ENCODE measurements at places on chromosomes 13 and 19. TPM values are rescaled to one million over a fixed set of nuclear protein-coding genes. Genes with fewer than 3 reads are reported as not detected.

The CGB7 gene
- 0.98 TPM for total RNA-seq

The SOX1 gene
- total RNA-seq = not detected

The C19orf85 gene
- not detected for total RNA-seq

The ZNF221 gene
- total RNA-seq = 2.7 TPM

The USE1 gene
- total RNA-seq = 30.9 TPM

The SEMA6B gene
- total RNA-seq = 8.3 TPM

The CXCL17 gene
- total RNA-seq = 2.9 TPM

DNA sequence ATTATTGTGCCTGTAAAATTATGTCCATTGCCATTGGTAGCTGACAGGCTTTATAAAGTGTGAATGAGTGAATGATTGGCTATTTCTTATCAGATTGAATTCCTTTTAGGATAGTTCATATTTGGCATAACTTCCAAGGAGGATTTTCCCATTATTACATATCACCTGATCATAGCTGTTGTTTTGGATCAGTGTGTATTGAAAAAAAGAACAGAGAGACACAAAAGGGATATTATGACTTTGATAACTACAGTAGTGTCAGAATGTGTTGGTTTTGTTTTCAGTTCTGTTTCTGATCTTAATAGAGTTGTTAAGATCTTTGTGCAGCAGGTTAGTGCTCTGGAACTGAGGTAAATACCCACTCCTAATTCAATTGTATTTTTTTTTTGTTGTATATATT, 103.8 kb downstream of the LRCH1 start:
- H3K4me3 ChIP-seq = no peak overlapping the region
- peak overlapping the region; percentile 64 for H3K27ac ChIP-seq
- no peak for DNase-seq
- H3K36me3 ChIP-seq = no peaks in the 10 kb centered on the region
- no peaks in the 10 kb centered on the region for H3K27me3 ChIP-seq

DNA sequence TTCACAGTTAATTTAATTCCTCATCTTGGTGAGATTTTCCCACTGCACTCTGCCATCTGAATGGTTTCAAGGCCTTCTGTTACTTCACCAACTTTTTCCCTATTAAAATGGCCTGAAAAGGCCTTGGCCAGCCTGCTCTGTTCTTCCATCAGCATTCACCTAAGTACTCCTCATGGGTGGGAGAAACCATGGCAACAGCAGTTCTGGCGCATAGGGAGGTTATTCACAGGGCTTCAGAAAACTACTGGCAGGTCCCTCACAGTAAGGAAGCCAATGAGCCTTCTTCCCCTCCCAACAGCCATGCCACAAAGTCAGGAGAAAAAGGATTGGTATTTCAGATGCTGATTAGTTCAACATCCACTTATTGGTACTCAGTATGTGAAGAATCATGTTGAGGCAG, 17.2 kb upstream of the GJB2 start:
- H3K27me3 ChIP-seq = no peaks in the 10 kb centered on the region
- no peak overlapping the region for H3K27ac ChIP-seq
- H3K36me3 ChIP-seq = no peaks in the 10 kb centered on the region
- DNase-seq = no peak
- H3K4me1 ChIP-seq = no peaks in the 10 kb centered on the region

GRCh38 chr13:20498659-20499058, 27.0 kb downstream of the CRYL1 start:
- H3K27ac ChIP-seq = no peak overlapping the region
- peaks cover 7% of the 10 kb centered on the region for H3K4me1 ChIP-seq
- H3K27me3 ChIP-seq = no peaks in the 10 kb centered on the region
- DNase-seq = no peak
- H3K4me3 ChIP-seq = no peak overlapping the region
- no peaks in the 10 kb centered on the region for H3K36me3 ChIP-seq

GRCh38 chr19:9076901-9077300, 10.0 kb upstream of the OR1M1 start:
- no peaks in the 10 kb centered on the region for H3K36me3 ChIP-seq
- peaks cover 12% of the 10 kb centered on the region for H3K4me1 ChIP-seq
- no peak for DNase-seq
- no peaks in the 10 kb centered on the region for H3K27me3 ChIP-seq
- no peak overlapping the region for H3K4me3 ChIP-seq
- H3K27ac ChIP-seq = no peak overlapping the region

DNA sequence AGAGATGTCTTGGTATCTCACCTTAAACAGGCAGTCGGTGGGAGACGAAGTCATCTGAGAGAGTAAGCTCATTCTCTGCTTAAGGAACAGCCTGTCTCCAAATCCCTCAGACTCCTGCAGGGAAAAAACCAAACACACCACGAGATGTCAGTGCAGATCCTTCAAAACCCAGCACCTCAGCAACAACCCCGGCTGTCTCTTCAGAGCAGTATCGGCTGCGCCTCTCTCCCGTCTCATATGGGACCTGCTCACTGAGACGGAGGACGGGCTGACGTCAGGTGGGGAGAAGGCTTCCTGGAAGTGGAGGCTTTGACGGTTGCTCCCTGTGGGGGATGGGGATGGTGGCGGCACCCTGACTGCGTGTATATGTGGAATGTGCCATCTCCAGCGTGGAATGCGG, 43.6 kb downstream of the ANKRD27 start:
- peaks cover 65% of the 10 kb centered on the region for H3K36me3 ChIP-seq
- H3K4me1 ChIP-seq = no peaks in the 10 kb centered on the region
- H3K27ac ChIP-seq = no peak overlapping the region
- DNase-seq = no peak
- no peak overlapping the region for H3K4me3 ChIP-seq
- no peaks in the 10 kb centered on the region for H3K27me3 ChIP-seq

DNA sequence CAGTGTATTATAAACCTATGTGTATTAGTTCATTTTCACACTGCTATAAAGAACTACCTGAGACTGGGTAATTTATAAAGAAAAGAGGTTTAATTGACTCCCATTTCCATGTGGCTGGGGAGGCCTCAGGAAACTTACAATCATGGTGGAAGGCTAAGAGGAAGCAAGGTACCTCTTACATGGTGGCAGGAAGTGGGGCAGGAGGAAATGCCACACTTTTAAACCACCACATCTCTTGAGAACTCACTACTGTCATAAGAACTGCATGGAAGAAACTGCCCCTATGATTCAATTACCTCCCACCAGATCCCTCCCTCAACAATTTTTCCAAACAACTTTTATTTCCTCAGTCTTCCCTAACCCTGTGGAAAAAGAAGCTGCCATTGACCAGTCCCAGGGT, 14.5 kb upstream of the TPP2 start:
- no peaks in the 10 kb centered on the region for H3K4me1 ChIP-seq
- H3K27ac ChIP-seq = no peak overlapping the region
- DNase-seq = no peak
- no peaks in the 10 kb centered on the region for H3K27me3 ChIP-seq
- no peaks in the 10 kb centered on the region for H3K36me3 ChIP-seq

DNA sequence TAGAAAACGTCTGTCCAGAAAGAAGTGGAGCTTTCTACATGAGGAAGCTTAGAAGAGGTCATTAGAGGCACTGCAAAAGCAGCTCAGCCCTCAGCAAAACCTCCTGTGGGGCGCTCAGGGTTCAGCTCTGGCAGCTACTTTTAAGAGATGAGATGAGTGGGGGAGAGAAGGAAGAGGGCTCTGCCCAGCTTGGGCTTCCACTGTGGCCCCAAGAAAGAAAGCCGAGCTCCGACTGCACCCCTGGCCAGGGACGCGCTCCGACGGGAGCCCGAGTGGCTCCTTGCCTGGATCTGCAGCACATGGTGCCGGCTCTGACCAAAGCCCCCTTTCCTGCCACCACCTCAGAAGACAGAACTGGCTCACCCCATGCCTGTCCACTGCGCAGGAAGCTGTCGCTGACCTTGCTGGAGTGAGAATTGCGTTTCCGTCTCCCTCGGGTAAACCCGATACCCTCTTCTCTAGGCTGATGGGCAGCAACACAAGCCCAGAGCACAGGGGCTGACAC, 36.4 kb downstream of the NAXD start:
- peaks cover 21% of the 10 kb centered on the region for H3K36me3 ChIP-seq
- H3K27ac ChIP-seq = no peak overlapping the region
- no peak overlapping the region for H3K4me3 ChIP-seq
- no peak for DNase-seq
- no peaks in the 10 kb centered on the region for H3K27me3 ChIP-seq

DNA sequence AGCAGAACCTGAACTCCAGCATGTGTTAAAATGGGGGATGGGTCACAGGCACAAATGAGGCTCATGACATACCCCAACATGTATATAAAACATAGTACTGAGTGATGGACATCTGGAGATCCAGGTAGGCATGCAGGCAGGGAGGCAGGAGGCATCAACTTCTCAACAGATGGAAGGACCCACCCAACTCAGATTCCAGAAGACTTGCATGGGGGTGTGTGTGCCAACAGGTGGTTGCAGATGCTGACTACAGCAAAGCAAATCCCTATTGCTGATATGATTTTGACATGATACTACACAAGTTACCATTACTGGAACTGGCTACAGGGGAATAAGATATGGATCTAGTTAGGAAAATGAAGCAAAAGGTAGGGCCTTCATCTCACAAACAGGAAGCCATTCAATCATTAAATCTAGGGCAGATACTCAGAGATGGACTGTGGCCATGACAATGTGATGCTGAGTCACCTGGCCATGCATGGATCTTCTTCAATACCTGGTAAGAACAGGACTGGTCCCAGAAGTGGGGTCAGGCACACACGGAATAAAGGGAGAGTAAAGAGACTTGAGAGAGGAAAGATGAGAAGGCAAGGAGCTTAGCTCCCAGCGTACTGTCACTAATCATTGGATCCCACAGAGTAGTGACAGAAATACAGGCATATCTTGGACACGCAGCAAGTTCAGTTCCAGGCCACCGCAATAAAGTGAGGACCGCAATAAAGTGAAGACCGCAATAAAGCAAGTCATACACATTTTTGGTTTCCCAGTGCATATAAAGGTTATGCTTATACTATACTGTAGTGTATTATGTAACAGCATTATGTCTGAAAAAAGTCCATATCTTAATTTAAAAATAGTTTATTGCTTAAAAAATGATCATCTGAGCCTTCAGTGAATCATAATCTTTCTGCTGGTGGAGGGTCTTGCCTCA, 91.3 kb downstream of the USP12 start:
- no peaks in the 10 kb centered on the region for H3K27me3 ChIP-seq
- H3K4me1 ChIP-seq = peaks cover 22% of the 10 kb centered on the region
- DNase-seq = no peak
- peaks cover under 1% of the 10 kb centered on the region for H3K36me3 ChIP-seq

DNA sequence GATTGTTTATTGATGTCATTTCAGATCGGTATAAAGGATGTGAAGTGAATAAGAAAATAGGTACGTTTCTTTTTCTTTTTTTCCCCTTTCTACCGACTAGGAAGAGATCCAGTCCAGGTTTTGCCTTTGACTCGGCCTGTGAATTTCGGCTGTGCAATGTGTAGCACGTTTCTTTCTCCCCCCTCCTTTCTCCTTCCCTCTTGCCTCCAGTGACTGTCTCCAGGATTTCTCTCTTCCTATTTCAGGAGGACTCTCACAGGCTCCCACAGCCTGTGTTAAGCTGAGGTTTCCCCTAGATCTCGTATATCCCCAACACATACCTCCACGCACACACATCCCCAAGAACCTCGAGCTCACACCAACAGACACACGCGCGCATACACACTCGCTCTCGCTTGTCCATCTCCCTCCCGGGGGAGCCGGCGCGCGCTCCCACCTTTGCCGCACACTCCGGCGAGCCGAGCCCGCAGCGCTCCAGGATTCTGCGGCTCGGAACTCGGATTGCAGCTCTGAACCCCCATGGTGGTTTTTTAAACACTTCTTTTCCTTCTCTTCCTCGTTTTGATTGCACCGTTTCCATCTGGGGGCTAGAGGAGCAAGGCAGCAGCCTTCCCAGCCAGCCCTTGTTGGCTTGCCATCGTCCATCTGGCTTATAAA, at the start of gene GPC6:
GPC6 (plus strand) TSS at position 185 of the 657 bp plus-strand sequence.
- H3K4me1 ChIP-seq = peaks cover 14% of the 10 kb centered on the region
- peak within 1 kb of the TSS; percentile 70 for H3K27ac ChIP-seq
- no peak for DNase-seq
- no peaks in the 10 kb centered on the region for H3K27me3 ChIP-seq

DNA sequence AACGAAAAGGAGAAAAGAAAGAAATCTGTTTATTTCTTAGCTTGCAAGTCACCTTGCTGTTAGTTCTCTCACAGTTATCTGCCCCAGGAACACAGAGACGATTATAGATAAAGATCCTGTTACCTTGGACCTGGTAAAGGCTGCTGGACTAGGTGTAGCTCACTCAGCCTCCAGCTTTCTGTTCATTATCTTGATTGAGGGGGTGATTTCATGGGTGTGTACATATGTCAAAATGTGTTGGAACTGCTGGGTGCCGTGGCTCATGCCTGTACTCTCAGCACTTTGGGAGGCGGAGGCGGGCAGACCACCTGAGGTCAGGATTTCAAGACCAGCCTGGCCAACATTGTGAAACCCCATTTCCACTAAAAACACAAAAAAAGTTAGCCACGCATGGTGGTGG, 27.9 kb downstream of the CERS4 start:
- H3K27ac ChIP-seq = no peak overlapping the region
- DNase-seq = no peak
- H3K36me3 ChIP-seq = no peaks in the 10 kb centered on the region
- H3K4me1 ChIP-seq = peaks cover 33% of the 10 kb centered on the region

DNA sequence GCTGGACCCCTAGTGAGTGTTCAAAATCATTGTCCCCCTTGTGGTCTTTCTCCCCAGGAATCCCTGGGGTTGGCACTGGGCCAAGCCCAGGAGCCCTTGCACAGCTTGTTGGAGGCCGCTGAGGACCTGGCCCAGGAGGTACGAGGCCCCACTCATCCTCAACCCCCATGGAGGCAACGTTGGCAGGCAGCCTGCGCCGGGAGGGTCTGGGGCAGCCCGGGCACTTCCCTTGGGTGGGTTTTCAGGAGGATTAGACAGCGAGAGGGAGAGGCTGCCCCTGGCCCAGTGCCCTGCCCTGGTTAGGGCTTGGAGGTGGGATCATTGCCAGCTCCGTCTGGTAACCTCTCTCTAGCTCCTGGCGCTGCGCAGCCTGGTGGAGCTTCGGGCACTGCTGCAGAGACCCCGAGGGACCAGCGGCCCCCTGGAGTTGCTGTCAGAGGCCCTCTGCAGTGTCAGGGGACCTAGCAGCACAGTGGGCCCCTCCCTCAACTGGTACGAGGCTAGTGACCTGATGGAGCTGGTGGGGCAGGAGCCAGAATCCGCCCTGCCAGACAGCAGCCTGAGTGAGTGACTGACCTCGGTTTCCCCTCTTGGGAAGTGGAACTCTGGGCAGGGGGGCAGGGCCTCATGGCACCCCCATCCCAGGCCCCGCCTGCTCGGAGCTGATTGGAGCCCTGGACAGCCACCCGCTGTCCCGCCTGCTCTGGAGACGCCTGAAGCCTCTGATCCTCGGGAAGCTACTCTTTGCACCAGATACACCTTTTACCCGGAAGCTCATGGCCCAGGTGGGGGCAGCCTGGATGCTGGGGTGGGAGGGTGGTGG, 3.0 kb downstream of the ABCA7 start:
- H3K27me3 ChIP-seq = no peaks in the 10 kb centered on the region
- no peak overlapping the region for H3K27ac ChIP-seq

GRCh38 chr19:17160908-17161307, 54.2 kb upstream of the USE1 start:
- no peak for DNase-seq
- H3K36me3 ChIP-seq = peaks cover 4% of the 10 kb centered on the region
- no peak overlapping the region for H3K4me3 ChIP-seq
- no peak overlapping the region for H3K27ac ChIP-seq
- no peaks in the 10 kb centered on the region for H3K4me1 ChIP-seq

Measured in vagina (tissue), 2 donors.